ENCODE measurements at places on chromosomes 1 and 21.
A peak's percentile ranks its signal among the peaks of the same experiment; 100 is the strongest.

DNA sequence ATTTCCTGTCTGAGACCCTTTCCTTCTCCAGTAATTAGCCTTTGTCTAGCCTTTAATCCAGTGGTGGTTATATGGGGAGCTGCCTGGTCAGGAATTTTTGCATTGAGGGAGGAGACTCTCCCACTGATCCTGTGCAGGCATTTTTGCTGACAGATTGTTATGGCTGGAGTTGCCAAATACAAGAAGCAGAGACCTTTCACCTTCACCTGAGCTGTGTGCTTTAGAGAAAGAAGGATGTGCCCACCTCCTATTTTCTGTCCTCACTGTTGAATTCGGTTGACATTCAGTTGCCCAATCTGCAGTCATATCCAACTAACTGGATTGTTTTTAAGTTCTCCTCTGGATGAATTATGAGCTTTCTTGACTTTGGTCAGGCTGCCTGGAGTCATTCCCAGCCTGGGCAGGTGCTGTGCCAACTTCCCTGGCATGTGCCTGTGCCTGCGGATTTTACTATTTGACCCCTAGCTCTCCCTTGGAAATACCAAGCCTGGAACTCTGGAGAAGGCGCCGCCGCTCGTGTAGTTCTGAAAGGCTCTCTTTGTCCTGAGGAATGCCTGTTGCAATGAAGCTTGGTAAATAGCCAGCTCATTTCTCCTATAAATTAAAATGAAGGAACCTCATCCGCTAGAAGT is 143.9 kb downstream of the NOS1AP start:
- no peak for DNase-seq

- DNase-seq, result no peak
Measured at GRCh38 chr1:207069061-207069460, 16.0 kb downstream of the PFKFB2 start.

DNA sequence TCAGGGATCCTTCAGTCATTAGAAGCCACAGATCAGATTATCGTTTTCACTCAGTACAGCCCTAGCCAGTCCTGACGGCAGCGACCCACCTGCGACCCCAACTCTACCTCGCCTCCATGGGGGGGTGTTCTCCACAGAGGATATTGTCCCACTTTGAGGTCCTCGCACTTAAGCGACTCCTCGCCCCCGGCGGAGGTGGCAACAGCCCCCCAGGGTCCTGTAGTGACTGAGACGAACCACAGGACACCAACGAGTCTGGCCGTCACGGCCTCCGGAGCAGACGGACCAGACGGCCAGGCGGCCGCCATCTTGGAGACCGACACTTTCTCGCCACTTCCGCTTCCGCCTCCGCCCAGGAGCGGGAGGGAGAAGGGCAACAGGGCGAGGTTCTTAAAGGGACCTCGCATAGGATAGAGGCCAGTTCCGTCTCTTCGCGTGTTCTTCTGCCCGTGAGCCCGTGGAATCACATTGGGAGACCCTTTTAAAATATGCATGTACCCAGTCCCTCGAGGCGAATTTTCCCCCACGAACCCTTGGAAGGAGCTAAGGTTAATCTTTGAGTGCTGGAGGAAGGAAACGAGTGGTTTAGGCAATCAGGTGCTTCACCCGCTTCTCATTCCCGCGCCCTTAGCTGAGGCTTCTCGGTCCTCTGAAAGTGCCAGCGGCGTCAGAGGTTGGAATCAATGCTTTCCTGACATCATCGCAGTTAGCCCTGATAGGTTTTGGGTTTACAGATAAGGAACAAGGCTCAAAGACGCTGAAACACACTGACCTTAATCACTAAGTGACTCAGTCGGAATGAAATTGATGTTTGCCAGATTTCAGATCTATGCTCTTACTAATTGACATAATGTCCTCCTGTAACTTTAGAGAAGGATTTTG is at the start of gene TM2D1:
Gene TM2D1 (minus strand): TSS at position 329 of the 882 bp plus-strand sequence. CDS start 21 bp downstream, at position 308.
- peak; percentile 65 for DNase-seq

GRCh38 chr1:55476445-55477015 is 261.4 kb upstream of the USP24 start:
- no peak for DNase-seq

DNA sequence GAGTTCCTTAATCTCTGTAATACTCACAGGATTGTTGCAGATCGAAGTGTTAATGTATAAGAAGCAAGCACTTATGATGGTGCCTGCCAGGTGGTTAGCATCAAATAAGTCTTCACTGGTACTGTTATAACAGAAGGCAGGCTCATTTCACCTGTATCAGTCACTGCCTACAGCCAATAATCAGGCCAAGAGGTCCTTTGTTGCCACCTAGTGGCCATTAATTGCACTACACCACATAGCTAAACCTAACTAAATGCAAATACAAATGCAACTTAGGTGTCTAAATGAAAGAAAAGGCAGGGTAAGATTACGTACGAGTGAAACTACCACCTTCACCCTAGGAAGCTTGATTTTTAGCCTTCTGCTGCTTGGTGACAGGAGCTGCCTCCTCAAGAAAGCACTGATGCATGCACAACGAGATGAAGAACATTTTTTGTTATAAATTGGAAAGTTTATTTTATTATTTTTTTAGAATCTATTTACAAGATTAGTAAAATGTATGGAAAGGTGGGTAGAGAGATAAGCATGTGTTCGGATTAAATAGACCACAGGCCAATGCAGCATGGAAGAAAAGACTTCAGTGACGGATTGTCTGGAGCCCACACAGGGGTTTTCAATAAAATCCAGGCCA is 334.8 kb upstream of the CAMK1G start:
- DNase-seq, result peak; percentile 1

- DNase-seq, result no peak
Measured at GRCh38 chr1:36522461-36523229, 39.9 kb upstream of the CSF3R start.

DNA sequence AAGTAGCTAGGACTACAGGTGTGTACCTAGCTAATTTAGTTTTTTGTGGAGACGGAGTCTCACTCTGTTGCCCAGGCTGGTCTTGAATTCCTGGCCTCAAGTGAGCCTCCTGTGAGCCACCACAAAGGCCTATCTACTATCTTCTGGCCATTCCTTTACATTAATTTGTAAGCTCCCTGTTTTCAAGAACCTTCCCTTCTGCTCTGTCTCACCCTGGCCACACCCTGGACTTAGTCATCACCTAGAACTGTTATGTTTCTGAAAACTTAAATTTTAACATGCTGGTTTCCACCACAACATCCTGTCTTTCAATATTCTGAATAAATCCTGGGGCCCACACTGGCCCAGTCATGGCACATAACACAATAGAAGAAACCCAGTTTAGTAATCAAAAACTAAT is 4.9 kb upstream of the B4GALT3 start:
- no peak for DNase-seq

DNA sequence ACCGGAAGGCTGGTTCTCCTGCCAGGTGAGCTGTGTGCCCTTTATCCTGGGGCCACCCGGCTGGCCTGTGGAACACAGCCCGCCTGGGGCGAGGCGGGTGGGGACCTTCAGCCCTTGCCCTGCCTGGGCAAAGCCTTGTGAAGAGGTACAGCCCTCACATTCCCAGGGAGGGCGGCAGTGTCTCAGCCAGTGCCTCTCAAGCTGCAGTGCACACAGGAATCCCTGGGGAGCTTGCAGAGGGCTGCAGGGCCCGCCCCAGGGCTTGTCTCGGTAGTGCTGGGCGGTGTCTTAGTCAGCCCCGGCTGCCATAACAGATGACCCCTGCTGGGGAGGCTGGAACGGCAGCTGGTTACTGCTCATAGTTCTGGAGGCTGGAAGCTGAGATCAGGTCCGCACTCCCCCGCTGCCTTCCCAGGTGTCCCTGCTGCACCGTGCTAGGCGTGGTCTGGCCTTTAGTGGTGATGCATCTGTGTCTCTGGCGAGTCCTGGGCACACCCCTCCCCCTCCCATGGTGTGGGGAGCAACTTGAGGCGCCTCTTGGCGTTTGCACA is 12.6 kb downstream of the DFFB start:
- DNase-seq, result no peak

DNA sequence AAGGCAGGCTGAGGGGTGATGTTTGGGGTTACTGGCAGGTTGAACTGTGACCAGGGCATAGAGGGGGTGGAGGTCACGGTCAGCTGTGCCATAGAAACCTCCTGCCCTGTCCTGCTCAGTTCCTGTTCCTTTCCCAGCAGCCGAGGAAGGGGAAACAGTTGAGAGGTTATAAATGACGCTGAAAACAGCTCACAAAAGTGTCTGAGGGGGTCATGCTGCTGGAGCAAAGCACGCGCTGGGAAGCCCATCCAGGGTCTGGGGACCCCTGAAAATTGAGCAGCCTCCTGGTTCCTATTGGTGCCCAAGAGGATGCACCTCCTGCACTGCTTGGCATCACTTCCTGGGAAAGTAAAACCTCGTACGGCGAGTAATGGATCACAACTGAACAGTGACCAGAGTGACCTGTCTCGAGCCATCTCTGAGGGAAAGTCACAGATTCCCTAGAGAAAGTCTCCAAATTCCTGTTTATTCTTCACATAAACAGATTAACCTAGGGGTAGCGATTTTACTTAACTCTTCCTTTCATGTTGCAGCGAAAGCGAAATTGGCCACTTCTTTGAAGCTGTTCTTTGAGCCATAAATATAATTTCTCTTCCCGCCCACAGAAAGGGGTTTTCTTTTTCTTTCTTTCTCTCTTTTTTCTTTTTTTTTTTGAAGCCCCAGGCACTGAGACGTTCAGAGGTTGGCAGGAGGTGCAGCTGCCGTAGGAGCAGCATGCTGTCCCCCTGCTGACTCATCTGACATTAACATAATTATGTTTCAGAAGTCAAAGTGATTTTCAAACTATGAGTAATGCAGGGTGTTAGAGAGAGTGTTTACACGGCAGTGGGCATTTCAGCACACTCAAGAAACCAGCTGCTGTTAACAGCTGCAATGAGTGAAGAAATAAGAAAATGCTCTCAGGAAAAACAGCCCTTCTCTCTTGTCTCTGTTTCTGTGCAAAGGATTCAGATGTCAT is 41.8 kb upstream of the ATF3 start:
- peak; percentile 15 for DNase-seq

GRCh38 chr1:213786683-213787082 is 201.1 kb upstream of the PROX1 start:
- DNase-seq, result no peak

Measured in stimulated activated CD8-positive, alpha-beta memory T cell treated with anti-CD3 and anti-CD28 coated beads, Interleukin-7, amount 100 ng/mL, for 1 hour (primary cell).